ENCODE measurements at places on chromosomes 3 and 15. TPM values are rescaled to one million over a fixed set of nuclear protein-coding genes. Genes with fewer than 3 reads are reported as not detected.

TMEM43 gene
- total RNA-seq, result 27.0 TPM

DNA sequence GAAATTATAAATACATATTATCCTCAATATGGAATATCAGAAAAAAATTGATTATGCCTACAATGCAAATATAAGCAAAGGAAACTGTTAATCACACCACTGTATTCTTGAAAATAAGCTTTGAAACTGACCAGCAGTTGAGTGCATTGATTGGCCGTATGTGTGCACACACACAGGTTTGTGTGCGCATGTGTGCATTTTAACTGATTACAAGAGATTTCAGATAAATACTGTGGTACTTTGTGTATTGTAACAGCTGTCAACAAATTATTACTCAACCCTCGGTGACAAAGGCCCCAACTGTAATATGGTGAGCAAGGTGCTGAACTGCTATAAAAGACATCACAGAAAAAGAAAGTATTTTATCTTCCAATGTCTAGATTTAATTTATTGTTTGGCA lies 1238.9 kb upstream of the ALCAM start:
- H3K27me3 ChIP-seq, result no peaks in the 10 kb centered on the region
- no peaks in the 10 kb centered on the region for H3K36me3 ChIP-seq
- H3K4me1 ChIP-seq, result no peaks in the 10 kb centered on the region

DNA sequence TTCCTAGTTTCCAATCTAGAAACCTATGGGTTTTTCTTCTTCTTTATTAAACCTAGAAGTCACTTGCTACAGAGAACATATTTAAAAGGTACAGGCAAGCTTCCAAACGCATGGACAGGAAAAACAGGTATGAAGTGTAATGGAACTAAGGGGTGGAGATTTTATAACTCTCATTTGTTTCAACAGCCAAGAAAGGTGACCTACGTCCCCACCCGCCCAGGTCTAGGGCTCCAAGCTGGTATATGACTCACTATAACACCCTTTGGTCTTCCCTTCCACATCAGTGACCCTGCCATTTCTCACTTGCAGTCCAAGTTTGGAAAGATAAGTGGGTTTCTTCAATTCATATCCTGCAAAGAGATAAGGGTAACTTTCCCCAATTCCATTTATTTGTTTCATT lies 6.0 kb upstream of the LIPH start:
- no peak for DNase-seq
- no peaks in the 10 kb centered on the region for H3K27me3 ChIP-seq
- H3K36me3 ChIP-seq, result no peaks in the 10 kb centered on the region
- H3K4me3 ChIP-seq, result no peak overlapping the region
- peaks cover 14% of the 10 kb centered on the region for H3K4me1 ChIP-seq

ASB14 gene
- not detected for total RNA-seq

DNA sequence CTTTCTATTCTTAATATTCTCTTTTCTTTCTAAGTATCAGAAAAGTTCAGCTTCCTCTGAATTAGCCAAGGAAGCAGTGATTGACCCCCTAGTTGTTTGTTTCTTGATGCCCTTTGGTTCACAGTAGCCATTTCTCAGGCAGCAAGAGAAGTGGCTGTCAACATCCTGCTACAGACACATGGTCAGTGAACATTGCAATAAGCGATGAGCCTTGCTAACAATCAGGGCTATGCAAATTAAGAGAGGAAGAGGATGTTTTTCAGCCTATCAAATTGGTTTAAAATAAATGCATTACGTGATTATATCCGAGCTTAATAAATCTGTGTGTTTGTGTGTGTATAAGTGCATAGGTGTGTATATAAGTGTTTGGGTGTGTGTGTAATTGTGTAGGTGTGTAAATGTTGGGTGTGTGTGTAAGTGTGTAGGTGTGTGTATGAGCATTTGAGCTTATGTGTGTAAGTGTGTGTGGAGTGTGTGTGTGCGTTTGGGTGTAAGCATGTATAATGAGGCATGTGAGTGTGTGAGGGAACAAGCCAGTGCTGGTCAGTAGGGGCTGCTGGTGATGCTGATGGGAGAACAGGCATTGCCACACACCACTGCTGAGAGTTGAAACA lies 78.1 kb upstream of the XCR1 start:
- H3K36me3 ChIP-seq, result peaks cover 8% of the 10 kb centered on the region
- no peak overlapping the region for H3K4me3 ChIP-seq
- H3K27me3 ChIP-seq, result peaks cover 8% of the 10 kb centered on the region
- DNase-seq, result no peak
- peaks cover 30% of the 10 kb centered on the region for H3K4me1 ChIP-seq
- H3K27ac ChIP-seq, result no peak overlapping the region

TTLL13 gene
- total RNA-seq, result 0.41 TPM

GRCh38 chr15:63606308-63606707 lies 9.1 kb downstream of the FBXL22 start:
- peak overlapping the region; percentile 82 for H3K27ac ChIP-seq
- H3K36me3 ChIP-seq, result no peaks in the 10 kb centered on the region
- H3K27me3 ChIP-seq, result no peaks in the 10 kb centered on the region
- peaks cover 41% of the 10 kb centered on the region for H3K4me1 ChIP-seq

CATSPER2 gene
- 1.7 TPM for total RNA-seq

GATM gene
- 5.0 TPM for total RNA-seq

ABI3BP gene
- total RNA-seq, result 0.12 TPM

GRCh38 chr15:89806559-89807550 lies 7.8 kb downstream of the ANPEP start:
- DNase-seq, result no peak
- peaks cover 5% of the 10 kb centered on the region for H3K27me3 ChIP-seq
- H3K4me3 ChIP-seq, result no peak overlapping the region
- H3K27ac ChIP-seq, result no peak overlapping the region
- no peaks in the 10 kb centered on the region for H3K36me3 ChIP-seq

- peak overlapping the region; percentile 98 for H3K27ac ChIP-seq
- peaks cover 94% of the 10 kb centered on the region for H3K4me1 ChIP-seq
- DNase-seq, result no peak
- peaks cover 89% of the 10 kb centered on the region for H3K36me3 ChIP-seq
Observed at GRCh38 chr3:111610189-111610588, 15.0 kb upstream of the ZBED2 start.

DNA sequence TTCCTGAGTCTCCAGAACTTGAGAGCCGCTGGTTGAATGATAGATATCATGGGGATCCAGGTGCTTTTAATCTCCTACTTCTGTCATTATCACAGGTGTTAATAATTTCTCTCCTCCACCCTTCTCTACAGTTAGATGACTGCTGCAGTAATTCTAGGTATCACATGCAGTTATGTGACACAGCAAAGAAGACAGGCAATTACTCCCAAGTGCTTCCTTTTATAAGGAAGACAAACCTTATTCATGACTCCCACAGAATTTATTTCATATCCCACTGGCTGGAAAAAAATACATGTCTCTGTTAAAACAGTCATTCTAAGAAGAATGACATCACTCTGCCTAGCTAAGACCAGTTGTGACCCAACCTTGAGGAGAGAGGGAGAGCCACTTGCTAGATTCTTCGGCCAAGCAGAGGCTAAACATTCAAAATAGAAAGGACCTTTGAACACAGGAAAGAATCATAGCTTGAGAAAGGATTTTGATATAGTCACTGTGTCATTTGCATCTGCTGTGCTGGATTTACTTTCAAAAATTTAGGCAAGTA lies 500.6 kb downstream of the SI start:
- no peak for DNase-seq
- H3K36me3 ChIP-seq, result no peaks in the 10 kb centered on the region
- H3K27me3 ChIP-seq, result no peaks in the 10 kb centered on the region
- H3K4me1 ChIP-seq, result no peaks in the 10 kb centered on the region

DUT gene
- 564 TPM for total RNA-seq

- DNase-seq, result no peak
- H3K36me3 ChIP-seq, result no peaks in the 10 kb centered on the region
- no peaks in the 10 kb centered on the region for H3K4me1 ChIP-seq
- H3K27ac ChIP-seq, result no peak overlapping the region
- no peaks in the 10 kb centered on the region for H3K27me3 ChIP-seq
- H3K4me3 ChIP-seq, result no peak overlapping the region
Observed at GRCh38 chr3:24406900-24407299, 87.8 kb downstream of the THRB start.

THSD4 gene
- total RNA-seq, result not detected

GRCh38 chr15:42665827-42666226 lies 71.1 kb downstream of the CDAN1 start:
- H3K27ac ChIP-seq, result no peak overlapping the region
- no peaks in the 10 kb centered on the region for H3K4me1 ChIP-seq
- H3K36me3 ChIP-seq, result peaks cover 5% of the 10 kb centered on the region
- no peak for DNase-seq
- H3K4me3 ChIP-seq, result no peak overlapping the region
- no peaks in the 10 kb centered on the region for H3K27me3 ChIP-seq

DNA sequence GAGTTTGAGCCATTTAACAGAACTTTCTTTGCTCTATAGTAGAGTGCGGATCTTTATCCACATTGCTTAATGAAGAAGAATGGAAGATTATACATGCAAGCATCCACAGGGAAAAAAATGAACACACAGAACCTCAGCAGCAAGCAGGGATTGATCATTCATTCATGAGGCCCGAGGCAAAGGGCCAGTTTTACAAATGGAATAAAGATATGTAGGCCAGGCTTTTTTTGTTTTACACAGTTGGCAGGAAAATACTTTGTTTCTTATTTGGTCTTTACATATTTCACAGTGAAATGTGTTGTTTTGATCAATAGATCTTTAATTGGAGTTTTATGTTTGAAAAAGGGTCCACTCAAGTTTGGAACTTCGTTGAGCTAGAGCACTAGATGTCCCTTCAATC lies 117.5 kb downstream of the LRTM1 start:
- no peaks in the 10 kb centered on the region for H3K4me1 ChIP-seq
- no peaks in the 10 kb centered on the region for H3K27me3 ChIP-seq
- DNase-seq, result no peak
- no peak overlapping the region for H3K4me3 ChIP-seq
- no peak overlapping the region for H3K27ac ChIP-seq

- H3K4me3 ChIP-seq, result no peak overlapping the region
- no peak overlapping the region for H3K27ac ChIP-seq
- H3K4me1 ChIP-seq, result peaks cover 13% of the 10 kb centered on the region
- H3K36me3 ChIP-seq, result no peaks in the 10 kb centered on the region
- no peaks in the 10 kb centered on the region for H3K27me3 ChIP-seq
- DNase-seq, result no peak
Observed at GRCh38 chr3:42749753-42750231, 23.3 kb downstream of the CCDC13 start.

GRCh38 chr3:52752045-52752660 lies 18.6 kb downstream of the NEK4 start:
- H3K36me3 ChIP-seq, result peaks cover 17% of the 10 kb centered on the region
- no peaks in the 10 kb centered on the region for H3K4me1 ChIP-seq
- no peak overlapping the region for H3K4me3 ChIP-seq
- no peaks in the 10 kb centered on the region for H3K27me3 ChIP-seq
- H3K27ac ChIP-seq, result no peak overlapping the region

DNA sequence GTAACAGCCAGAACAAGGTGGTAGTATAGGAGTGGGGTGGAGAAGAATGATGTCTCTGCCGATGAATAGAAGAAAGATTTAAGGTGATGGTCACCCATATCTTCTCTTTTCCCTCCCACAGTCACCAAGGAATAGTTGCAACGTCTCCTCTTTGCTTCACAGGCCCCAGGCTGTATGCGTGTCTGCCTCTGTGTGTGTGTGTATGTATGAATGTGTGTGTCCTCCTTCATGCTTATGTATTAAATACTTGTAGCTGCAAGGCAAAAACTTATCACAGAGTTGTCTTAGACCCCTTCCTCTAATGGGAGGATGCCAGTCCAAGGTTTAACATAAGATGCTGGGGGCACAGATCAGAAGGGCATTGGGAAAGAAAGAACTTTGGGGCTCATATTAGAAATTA lies 19.1 kb upstream of the BNC1 start:
- H3K4me1 ChIP-seq, result no peaks in the 10 kb centered on the region
- no peak for DNase-seq
- no peaks in the 10 kb centered on the region for H3K36me3 ChIP-seq

DNA sequence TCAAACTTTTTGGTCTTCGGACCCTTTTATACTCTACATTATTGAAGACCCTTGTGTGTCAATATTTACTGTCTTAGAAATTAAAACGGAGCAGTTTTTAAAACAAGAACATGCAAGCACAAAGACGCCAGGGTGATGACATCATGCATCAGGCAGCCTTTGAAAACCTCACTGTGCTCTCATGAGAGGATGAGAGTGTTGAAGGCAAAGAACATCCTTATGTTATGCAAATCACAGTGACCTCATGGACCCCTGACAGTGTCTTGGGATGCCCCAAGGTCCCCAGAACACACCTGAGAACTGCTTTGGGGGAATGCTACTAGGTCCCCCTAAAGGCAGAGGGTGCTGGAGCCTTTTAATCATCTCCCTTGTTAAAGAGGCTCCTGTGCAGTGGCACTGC lies 51.6 kb downstream of the CHDH start:
- DNase-seq, result no peak
- no peak overlapping the region for H3K27ac ChIP-seq
- H3K36me3 ChIP-seq, result no peaks in the 10 kb centered on the region
- H3K4me3 ChIP-seq, result no peak overlapping the region
- H3K27me3 ChIP-seq, result peaks cover 6% of the 10 kb centered on the region

- no peaks in the 10 kb centered on the region for H3K27me3 ChIP-seq
- no peak overlapping the region for H3K4me3 ChIP-seq
- no peak for DNase-seq
- H3K36me3 ChIP-seq, result peaks cover 23% of the 10 kb centered on the region
- H3K4me1 ChIP-seq, result peaks cover 40% of the 10 kb centered on the region
- no peak overlapping the region for H3K27ac ChIP-seq
Observed at GRCh38 chr3:46939578-46940445, 36.7 kb downstream of the CCDC12 start.

GRCh38 chr3:131925571-131925970 lies 109.2 kb downstream of the CPNE4 start:
- H3K27me3 ChIP-seq, result peaks cover 12% of the 10 kb centered on the region
- H3K36me3 ChIP-seq, result no peaks in the 10 kb centered on the region
- no peak overlapping the region for H3K27ac ChIP-seq
- DNase-seq, result no peak

DNA sequence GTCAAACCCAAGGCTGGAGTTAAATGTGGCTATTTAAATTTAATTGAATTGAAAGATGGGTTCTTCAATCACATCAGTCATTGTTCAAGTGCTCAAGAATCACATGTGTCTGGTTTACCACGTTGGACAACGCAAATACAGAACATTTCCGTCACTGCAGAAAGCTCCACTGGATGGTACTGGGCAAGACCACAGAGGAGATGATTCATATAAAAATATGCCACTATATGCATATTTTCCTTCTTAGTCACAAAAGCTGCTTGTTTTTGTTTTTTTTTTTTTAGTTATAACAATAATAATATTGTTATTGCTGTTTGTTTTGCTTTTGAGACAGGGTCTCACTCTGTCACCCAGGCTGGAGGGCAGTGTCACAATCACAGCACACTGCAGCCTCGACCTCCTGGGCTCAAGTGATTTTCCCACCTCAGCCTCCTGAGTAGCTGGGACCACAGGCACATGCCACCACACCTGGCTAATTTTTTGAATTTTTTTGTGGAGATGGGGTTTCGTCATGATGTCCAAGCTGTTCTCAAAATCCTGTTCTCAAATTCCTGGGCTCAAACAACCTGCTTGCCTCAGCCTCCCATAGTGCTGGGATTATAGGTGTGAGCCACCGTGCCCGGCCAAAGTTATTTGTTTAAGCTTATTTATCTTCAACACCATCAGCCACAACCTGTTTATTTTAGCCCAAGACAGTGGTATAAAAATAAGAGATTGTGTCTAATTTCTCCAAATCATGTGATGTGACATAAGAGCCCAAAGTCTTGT lies 19.4 kb downstream of the RTP3 start:
- no peaks in the 10 kb centered on the region for H3K36me3 ChIP-seq
- DNase-seq, result no peak
- H3K27ac ChIP-seq, result no peak overlapping the region
- no peaks in the 10 kb centered on the region for H3K27me3 ChIP-seq
- H3K4me1 ChIP-seq, result no peaks in the 10 kb centered on the region

GRCh38 chr3:145648396-145648795 lies 512.6 kb downstream of the PLOD2 start:
- no peak overlapping the region for H3K4me3 ChIP-seq
- no peak overlapping the region for H3K27ac ChIP-seq
- no peaks in the 10 kb centered on the region for H3K36me3 ChIP-seq
- no peak for DNase-seq

All from activated naive CD8-positive, alpha-beta T cell treated with anti-CD3 and anti-CD28 coated beads for 36 hours (primary cell).